Hindlimb muscle (tissue), 1 donor: ENCODE measurements at places on chromosomes 12 and 14. TPM values are rescaled to one million over a fixed set of nuclear protein-coding genes. Genes with fewer than 3 reads are reported as not detected.

The AQP2 gene
- not detected for polyA plus RNA-seq

The NRXN3 gene
- polyA plus RNA-seq = 0.40 TPM

The NEUROD4 gene
- polyA plus RNA-seq = not detected

- no peak for DNase-seq
Observed at GRCh38 chr14:94382716-94383596, 5.4 kb downstream of the SERPINA1 start.

- no peak for DNase-seq
Observed at GRCh38 chr12:33628087-33628486, 188.5 kb upstream of the SYT10 start.

DNA sequence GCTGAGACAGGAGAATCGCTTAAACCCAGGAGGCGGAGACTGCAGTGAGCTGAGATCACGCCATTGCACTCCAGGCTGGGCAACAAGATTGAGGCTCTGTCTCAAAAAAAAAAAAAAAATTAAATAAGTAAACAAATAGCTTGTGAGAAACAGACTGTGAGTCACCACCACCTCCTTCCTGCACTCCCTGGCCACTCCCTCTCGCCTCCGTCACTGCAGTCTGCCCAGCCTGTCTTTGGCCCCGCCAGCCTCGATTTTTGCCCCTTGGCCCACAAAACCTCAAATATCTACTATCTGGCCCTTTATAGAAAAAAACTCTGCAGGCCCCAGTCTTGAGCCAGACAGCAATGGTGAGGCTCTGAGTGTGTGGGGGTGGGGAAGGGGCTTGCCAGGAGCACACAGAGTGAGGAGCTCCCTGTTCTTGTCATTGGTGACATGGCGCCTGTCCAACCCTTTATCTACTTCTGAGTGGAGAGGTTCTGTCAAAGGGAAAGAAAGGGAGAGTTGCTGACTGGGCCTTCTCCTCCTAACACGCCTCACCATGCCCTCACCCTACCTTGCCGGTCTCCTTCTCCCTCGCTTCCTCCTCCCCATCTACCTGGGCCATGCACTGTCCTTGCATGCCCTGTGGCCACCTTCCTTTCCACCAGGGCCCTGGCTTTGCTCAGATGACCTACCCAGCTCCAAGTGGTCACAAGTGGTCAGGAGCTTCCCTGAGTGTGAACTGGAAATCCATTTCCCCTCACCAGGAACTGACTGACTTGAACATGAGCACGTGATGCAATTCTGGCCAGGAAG lies 22.1 kb downstream of the LGMN start:
- DNase-seq = no peak

DNA sequence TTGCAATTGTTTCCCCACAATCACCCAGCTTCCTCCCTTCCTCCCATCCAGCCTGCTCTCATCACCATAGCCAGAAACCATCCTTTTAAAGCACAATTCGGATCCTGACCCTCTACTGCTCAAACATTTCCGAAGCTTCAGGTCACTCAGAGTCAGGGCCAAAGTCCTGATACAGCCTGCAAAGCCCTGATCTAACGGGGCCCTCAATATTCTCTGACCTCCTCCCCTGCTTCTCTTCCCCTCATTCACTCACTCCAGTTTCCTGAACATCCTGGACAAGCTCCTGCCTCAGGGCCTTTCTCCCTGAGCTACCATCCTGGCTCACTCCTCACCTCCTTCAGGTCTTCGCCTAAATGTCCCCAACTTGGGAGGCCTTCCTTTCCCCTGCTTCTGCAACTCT lies 46.1 kb downstream of the PITPNM2 start:
- DNase-seq = no peak

GRCh38 chr14:76201162-76201561 lies 49.4 kb downstream of the GPATCH2L start:
- no peak for DNase-seq

- DNase-seq = no peak
Observed at GRCh38 chr14:58797010-58797429, 159.3 kb downstream of the DACT1 start.

DNA sequence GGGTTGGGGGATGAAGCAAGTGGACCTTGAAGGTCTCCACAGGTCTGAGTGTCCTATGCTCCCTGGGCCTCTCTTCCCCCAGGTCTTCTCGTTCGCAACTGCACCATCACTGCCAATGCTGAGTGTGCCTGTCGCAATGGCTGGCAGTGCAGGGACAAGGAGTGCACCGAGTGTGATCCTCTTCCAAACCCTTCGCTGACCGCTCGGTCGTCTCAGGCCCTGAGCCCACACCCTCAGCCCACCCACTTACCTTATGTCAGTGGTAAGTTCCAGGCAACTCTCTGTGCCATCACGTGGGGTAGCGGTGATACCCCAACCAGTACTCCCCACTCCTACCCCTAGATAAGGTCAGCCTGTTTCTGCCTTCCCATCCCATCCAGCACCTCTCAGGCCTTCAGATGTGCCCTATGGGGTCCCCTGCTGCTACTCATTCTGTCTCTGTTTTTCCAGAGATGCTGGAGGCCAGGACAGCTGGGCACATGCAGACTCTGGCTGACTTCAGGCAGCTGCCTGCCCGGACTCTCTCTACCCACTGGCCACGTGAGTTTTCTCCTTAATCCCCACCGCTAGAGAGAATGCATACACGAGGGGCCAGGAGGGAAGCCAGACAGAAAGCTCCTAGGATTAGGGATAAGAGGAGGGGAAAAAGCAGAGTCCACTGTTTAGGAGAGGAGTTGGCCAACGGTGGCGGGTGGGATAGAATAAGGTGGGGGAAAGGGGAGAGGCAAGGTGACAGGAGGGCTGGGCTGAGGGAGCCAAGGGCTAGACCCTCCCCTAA lies 1.6 kb upstream of the TAPBPL start:
- no peak for DNase-seq

DNA sequence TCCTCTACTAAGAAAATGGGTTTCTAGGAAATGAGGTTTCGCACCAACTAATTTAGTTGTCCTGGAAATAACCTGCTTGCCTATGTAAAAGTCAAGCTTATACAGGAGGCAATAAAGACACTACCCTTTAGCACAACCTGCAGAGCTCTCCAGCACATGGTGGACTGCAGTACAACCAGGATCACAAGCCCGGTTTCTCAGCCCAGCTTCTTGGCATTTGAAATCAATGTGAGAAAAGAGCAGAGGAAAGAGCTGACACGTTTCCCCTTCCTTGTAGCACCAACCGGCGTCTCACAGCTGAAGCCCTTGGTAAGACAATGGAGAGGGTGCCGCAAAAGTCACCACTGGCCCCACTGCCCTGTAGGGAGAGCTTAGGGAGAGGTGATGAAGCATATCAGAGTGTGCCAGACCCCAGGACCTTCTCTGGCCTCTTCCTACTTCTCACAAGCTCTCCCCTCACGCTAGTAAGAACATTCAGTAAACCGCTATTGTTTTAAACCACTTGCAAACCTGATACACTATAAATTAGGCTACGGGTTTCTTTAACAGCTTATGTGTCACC lies 8.6 kb downstream of the SPTLC2 start:
- no peak for DNase-seq

GRCh38 chr12:102356690-102357089 lies 123.7 kb downstream of the IGF1 start:
- no peak for DNase-seq

GRCh38 chr12:11728154-11728755 lies 78.8 kb downstream of the ETV6 start:
- no peak for DNase-seq

GRCh38 chr14:81006266-81006665 lies 50.8 kb downstream of the TSHR start:
- DNase-seq = no peak
